ENCODE measurements at places on chromosomes 3 and 15.

DNA sequence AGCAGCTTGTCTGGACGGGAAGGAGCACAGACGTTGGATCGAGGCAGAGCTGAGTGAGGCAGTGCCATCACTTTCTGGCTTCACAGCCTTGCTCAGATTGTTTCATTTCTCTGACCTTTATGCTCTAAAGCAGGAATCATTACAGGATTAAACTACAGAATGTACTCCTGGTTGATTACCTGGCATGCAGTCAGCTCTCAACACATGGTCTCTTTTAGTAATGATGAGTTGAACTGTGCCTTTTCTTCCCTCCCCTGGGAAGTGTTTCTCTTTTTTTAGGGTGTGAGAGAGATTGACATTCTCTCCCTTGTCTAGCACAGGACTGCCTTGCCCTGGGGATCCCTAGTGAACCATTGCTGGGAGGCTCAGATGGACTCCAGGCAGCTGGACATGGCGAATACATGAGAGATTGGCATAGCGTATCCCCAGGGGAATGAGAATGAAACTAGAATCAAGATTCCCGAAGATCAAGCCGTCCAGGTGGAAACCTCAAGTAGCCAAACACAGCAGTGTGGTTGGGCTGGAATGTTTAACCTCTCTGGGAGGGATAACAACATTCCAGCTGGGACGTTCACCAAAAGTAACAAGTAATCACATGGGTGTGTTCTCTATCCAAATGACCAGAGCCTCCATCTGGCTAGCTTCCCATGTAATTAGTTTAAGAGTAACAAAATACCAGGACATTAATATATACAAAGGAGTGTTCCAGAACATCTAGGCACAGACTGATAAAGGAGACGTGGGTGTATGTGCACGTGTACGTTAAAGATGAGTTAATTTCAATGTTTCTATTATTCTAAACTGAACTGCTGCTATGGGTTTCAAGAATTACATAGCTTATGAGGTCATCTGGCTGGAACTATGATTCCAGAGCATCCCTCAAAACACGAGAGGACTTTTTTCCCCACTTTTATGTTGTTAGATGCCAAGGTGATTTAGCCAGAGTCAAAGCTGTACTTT, 118.6 kb upstream of the NR2E3 start:
- DNase-seq, result no peak

GRCh38 chr3:131898346-131898745, 136.5 kb downstream of the CPNE4 start:
- no peak for DNase-seq

DNA sequence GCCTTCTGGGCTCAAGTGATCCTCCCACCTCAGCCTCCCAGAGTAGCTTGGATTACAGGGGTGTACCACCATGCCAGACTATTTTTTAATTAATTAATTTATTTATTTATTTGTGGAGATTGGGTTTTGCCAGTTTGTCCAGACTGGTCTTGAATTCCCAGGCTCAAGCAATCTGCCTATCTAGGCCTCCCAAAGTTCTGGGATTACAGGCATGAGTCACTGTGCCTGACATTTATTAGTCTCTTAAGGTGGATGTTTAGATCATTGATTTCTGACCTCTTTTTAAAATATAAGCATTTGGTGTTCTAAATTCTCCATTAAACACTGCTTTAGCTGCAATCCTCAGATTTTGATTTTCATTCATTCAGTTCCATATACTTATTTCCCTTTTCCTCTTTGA, 15.6 kb downstream of the FBXW12 start:
- DNase-seq, result no peak

- DNase-seq, result no peak
Observed at GRCh38 chr3:127722091-127722784, 49.5 kb downstream of the ABTB1 start.

DNA sequence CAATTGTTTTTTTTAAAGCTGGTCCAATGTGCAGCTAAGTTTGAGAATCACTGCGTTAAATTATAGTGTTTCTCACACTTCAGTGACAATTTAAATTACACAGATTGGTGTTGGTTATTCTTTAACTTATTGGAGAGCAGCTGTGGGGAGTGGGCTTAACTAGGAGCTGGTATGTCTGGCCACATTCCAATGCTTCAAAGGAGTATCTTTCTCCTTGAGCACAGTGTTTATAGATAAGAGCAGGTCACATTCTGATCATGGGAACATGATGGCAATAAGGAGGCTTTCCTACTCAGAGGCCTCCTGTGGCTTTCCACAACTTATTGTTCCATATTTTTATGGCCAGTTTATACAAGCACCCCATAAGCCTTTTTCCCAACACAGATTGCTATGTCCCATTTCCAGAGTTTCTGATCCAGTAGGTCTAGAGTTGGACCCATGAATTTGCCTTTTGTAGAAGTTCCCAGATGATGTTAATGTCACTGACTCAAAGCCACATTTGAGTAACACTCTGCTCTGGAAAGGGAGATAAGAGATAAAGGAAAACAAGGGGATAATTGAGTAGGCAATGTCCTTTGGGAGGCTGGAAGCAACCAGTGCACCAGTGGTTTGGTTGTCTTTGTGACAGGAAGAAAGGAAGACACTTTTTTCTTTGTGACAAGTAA, 33.0 kb upstream of the PLSCR4 start:
- DNase-seq, result no peak

DNA sequence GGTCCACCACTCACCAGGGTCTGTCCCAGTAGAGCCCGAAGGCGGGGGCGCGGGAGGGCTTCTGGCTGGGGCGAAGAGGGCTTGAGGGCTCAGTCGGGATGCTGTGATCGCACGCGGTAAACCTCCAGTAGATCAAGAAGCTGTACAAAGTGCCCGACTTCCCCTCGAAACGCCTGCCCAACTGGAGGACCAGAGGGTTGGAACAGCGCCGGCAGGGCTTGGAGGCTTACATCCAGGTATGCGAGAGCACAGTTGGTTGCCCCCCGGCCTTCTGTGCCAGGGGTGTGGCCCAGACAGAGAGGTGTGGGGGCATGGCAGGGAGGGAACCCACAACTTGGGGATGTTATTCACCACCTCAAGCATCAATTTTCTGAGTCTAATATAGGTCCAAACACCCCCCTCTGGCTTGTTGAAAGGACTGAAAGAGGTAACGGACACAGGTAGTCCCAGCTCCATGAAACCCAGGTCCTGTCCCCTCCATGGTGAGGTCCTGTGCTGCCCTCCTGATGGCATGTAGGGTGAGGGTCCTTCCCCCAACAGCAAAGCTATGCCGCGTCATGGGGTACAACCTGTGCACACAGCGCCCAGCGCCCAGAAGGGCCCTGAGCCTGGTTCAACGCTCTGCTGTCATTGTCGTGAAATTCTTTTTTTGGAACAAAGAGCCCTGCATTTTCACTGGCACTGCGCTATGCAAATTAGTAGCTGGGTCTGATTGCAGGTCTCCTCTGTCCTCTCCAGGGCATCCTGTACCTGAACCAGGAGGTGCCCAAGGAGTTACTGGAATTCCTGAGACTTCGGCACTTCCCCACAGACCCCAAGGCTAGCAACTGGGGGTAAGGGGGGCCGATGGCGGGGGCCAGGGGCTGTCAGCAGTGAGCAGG, 1.2 kb downstream of the SNX22 start:
- no peak for DNase-seq

DNA sequence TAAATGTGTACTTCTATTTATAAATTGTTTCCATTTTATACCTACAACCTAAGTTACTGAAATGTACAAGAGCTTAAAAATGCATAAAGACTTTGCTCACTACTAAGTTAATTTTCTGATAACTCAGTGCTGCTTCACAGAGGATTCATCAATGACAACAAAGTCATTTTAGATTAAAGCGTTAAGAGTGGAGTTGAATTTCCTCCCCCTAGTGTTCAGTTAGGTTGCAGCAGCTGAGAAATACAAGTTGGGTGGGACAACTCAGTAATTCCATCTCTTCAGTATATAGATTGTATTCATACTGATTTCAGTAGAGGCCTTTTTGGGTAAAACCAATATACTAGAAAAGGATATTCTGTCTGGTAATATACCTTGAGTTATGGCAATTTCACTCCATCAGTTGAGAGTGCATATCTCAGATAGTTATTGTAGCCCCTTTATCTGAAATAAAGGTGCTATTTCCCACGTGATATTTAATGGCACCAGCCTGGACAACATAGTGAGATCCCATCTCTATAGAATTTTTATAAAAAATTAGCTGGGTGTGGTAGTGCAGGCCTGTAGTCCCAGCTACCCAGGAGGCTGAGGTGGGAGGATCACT, 6.9 kb upstream of the RPL35A start:
- peak; percentile 75 for DNase-seq

DNA sequence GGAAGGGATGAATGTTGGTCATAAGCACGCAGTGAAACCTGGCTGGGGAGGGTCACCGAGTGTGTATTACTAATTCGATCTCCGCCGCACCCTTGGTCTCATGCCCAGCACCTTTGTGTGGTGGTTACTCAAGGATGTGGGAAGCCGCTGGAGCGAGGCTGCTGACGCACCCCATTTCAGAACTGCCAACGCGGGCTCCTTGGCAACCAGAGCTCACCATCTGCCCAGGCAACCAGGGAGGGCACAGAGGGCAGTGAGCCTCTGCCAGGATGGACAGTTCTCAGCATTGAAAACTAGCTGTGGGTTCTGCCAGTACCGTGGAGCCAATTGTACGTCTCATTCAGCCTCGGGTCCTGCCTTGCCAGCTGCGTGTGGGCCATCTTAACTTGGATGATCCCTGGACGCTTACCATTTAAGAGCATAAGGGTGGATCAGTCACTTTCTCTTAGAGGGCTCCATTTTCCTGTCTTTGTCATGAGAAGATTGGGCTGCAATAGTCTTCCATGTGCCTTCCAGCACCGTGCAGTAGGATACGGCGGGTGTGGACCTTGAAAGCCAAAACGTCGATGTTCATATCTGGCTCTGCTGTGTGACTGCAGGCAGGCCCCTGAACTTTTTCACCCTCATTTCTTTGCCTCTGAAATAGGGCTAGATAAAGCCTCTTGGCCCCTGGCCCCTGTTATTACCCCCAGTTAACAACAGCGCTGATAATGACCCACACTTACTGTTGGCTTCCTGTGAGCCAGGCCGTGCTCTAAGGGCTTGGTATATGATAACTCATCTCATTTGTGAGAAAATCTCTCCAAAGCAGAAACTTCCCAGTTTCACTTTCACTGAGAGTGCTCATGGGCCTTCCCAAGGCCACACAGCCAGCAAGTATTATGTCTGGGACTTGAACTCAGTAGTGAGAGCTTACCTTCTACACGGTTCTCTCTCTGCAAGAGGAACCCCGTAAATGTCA, 238.8 kb downstream of the OPA1 start:
- DNase-seq, result no peak

DNA sequence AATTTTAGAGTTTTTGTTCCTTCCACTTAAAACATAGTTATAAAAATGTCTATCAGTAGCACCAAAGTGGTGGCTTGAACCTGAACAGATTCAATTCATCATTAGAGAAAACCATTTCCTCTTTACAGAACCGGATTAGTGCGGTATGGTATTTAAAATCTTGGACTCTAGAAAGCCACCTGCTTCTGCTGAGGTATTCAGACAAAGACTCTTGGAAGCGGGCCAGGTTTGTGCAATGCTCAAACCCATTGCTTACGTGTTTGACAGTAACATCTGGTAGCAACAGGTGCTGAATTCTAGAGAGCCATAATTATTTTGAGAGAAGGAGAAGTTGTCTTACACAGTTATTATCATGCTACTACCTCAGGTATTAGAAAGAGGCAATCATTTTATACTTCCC, 290.5 kb downstream of the NAALADL2 start:
- DNase-seq, result peak; percentile 63

DNA sequence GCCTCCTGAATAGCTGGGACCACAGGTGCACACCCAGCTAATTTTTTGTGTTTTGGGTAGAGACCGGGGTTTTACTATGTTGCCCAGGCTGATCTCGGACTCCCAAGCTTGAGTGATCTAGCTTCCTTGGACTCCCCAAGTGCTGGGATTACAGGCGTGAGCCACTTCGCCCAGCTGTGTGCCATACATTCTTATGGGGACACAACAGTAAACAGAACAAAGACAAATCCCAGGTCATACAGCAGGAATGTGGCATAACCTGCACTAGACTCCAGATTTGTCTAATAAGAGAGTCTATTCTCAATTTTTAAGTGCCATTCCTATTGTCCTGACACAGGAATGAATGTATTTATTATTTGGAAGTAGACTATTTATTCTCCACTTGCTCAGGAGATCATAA, 17.6 kb downstream of the ARL6IP5 start:
- DNase-seq, result no peak

DNA sequence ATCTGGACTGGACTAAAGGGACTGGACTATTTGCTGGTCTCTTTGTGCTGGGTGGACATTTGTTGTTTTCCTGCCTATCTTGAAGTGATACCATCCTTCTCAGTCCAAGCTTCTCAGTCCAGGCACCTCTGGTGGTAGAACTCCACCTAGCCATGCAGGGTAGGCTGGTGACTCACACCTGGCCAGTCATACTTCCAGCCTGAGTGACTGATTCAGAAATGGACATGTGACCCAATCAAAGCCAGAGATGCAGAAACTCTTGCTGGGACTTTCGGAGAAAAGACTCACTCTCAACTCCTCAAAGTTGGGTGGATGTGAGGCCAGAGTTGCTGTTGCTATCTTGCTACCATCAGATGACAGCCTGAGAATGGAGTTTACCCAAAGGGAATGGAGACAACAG, 5.6 kb upstream of the ASB14 start:
- DNase-seq, result no peak

DNA sequence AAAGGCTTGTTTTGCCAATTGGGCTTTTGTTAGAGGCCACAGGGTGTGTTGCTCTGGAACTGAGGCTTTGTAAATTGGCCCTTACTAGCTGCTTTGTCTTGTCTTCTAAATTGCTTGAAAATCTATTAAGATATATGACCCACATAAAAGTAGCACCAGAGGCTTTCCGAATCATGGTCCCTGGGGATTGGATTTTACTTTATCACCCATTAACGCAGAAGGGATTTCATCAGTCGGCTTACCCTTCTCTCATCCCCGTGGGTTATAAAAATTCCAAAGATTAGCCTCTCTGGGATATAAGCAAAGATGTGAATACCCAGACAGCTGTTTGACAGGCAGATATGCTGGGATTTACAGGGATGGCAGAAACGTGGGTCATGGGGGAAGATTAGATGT, 98.3 kb upstream of the CHL1 start:
- no peak for DNase-seq

DNA sequence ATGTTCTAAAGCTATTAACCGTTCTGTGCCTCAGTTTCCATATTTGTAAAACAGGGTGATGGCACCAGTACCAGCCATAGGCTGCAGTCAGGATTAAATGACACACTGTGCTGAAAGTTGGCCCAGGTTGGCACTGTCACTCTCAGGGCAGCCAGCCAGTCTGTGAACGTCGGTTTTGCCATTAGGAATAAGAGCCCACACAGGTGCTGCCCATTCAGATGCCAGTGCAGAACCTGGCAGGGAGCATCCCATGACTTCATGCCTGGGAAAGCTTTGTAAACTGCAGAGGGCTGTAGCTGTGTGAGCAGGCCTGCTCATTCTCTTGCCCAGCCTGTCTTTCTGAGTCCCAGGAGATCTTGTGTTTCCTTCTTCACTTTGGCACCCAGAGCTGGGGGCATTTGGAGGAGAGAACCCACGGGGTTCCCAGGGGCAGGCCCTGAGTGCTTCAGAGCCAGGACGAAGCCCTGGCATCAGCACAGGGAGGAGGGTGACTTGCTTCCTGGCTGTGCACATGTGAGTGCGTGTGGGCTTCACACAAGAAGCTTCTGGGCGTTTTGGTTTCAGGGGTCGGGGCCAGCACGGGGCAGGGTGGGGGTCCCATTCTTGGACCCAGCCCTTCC, 46.9 kb downstream of the ZNF710 start:
- no peak for DNase-seq

Measured in NCI-H1694 (cell line).